Left lung (tissue), 14 donors: ENCODE measurements at places on chromosomes 1 and 21. TPM values are rescaled to one million over a fixed set of nuclear protein-coding genes. Genes with fewer than 3 reads are reported as not detected.

Gene GUK1
- 217 TPM for total RNA-seq

Gene IGSF3
- total RNA-seq, result 12.6 TPM

Gene ANGPTL3
- total RNA-seq, result not detected

Gene S100A7A
- total RNA-seq, result not detected

Gene EFCAB14
- total RNA-seq, result 102 TPM

Gene TMEM52
- total RNA-seq, result 1.2 TPM

Gene SLC25A34
- total RNA-seq, result 2.6 TPM

Gene MPL
- total RNA-seq, result 0.24 TPM

Gene TMEM82
- not detected for total RNA-seq
